ENCODE measurements at places on chromosomes 2 and 18.
A peak's percentile ranks its signal among the peaks of the same experiment; 100 is the strongest.

DNA sequence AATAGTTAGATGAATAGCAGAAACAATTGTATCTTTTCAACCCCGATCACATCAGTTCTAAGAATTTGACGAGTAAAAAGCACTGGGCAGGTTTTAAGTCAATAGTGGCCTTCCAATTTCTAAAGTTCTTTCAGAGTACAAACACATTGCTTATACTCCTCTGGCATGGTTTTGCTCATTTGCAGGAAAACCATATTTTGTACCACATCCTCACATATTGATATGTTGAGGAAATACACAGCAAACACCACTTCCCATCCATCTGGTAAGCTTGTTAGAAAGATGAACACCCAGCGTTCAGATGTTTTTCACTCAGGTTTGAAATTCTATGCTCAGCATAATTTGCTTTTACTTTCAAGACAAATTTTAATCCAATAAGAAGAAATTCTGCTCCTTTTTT is 344.6 kb upstream of the ACVR2A start:
- DNase-seq = no peak

GRCh38 chr2:80459028-80459427 is 154.5 kb upstream of the LRRTM1 start:
- no peak for DNase-seq

DNA sequence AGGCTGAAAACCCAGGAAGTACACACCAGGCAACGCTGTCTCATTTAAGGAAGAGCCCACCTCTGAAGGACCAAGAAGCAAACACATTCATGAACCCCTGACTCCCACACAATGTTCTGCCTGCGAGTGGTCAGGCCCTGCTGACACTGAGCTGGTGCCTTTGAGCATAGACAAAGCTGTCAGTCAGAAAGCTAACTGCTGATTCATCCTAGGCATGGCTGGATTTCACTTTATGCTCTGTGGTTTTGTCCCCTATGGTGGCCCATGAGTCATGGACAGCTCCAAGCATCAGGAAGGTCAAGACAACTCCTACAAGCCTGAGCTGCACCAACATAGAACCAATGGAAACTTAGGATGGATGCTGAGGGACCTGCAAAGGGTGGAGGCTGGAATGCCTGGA is 78.9 kb downstream of the UXS1 start:
- no peak for DNase-seq

- no peak for DNase-seq
These were observed 14.7 kb downstream of the PCARE start for GRCh38 chr2:29059624-29060023.

DNA sequence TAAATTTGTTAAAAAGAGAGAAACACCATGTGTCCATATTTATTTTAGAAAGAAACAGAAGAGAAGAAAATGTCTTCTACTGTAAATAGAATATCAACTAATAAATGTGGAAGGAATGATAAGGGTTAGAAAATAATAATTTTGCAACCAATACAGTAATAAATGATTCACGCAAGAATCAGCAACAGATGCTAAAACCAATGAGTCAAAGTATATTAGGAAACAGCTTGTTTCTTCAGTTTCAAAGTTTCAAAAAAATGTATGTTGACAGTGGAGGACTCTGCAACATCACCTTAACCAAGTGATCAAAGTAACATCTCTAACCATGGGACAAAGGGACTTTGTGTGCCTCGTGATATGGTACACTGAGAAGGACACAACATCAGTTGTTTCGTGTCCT is 147.0 kb downstream of the TWIST2 start:
- no peak for DNase-seq

DNA sequence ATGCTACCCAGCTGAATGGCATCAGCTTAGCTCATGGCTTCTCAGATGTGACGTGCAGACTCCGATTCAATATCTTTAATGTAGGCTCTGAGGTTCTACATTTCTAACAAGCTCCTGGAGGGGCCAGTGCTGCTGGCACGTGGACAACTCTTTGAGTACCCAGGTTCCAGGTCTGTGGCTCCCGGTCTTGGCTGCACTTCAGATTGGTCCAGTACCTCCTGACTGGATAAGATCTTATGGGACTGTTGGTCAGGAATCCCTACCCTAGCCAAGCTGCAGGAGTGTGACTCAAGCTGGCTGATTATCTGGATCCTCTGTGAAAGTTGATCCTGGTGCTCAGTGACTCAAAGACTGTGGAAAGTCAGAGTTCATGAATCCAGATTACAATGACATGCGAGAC is 222.1 kb downstream of the ANKRD30B start:
- no peak for DNase-seq

- no peak for DNase-seq
These were observed 22.6 kb upstream of the DYTN start for GRCh38 chr2:206740800-206741199.

DNA sequence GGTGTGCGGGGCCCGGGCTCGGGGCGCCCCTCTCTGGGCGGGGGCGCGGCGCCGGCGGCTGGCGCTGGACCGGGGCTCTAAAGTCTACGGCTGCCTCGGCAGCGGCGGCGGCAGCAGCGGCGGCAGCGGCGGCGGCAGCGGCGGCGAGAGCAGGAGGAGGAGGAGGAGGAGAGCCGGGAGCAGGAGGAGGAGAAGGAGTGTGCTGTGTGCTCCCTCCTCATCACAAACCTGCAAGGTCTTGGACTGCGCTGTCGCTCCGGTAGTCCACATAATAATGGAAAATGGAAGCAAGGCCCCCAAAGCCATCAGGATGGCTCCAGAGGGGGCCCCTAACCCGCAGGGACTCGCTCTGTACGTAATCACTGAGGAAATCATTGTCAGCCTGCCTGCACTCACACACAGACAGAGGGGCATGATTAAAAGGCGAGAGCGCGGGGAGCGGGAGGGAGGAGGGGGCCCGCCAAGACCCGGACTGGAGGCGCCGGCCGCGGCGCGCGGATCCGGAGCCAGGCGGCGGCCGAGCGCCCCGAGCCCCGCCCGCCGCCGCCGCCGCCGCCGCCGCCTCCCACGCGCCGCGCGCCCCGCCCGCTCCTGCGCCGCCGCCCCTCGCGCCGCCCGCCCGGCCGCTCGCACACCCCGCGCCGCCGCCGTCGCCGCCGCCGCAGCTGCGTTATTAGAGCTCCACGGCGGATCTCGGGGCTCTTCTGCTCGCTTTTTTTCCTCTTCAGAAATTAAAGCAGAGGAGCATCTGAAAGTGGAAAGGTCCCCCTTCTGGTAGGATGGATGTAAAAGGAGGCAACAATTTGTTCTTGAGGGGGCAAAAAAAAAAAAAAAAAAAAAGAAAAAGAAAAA is at the start of gene ZNF521:
Gene ZNF521, minus strand, starts transcription at position 390 of the 852 bp plus-strand sequence. CDS start 1,220 bp downstream, outside the sequence.
- DNase-seq = peak; percentile 72

- DNase-seq = no peak
These were observed 8.2 kb downstream of the DCC start for GRCh38 chr18:52348209-52348608.

- DNase-seq = no peak
These were observed 15.4 kb downstream of the GDF7 start for GRCh38 chr2:20682167-20682920.

DNA sequence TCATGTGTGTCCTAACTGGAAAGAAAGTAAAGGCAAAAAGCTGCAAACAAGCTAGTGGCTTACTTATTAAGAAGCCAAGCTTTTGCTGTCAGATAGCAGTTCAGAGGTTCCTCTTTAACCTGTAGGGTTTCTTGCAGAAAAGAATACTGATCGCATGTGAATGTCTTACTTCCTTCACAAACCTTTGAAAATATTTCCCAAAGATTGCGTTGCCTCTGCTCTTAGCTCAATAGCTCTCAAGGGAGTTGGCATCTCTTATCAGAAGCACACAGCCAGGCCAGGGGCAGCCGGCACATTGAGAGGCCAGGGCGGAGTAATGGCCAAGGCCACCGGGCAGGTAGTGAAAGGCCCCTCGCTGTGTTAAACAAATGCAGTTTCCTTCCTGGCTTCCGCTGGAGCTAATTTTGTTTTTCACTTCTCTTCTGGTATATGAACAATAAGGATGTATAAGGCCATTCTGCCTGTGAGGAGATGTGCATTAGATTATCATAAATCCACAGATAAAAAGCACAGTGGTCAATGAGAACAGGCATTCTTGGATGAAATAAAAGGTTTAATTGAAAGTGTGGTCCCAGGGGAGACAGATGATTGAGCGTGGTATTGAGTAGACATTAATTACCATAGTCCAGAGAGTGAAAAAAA is 542.4 kb upstream of the NRP2 start:
- DNase-seq = no peak

DNA sequence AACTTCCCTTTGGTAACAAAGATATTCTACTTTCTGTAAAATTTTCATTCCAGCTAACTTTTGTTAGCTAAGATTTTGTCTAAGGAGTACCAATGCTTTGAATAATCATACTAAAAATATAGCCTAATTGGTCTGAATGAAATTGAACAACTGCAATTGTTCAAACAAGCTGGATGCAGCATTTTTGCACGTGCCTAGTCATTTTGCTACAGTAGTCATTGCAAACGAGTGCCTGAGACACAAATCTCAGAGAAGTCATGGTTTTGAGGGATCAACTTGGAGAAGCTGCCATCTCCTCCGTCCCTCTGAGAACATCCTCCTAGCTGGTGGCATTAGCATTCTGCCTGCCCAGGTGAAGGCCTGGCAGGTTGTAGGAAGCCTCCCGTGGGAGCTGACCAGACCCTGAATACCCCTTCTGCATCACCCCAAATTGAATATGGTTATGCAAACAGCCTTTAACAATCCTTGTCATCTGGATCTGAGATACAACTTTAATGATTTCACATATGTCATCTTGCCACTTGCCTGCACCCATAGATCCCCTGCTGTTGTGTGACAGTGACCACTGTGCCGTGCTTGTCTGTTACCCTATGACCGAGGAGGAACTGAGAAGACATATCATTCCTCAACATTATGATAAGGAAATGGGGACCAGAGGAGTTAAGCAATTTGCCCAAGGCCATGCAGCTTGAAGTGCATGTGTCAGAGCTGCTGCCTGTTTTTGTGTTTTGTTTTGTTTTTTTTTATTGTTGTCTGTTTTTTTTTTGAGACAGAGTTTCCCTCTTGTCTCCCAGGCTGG is 29.1 kb upstream of the MGAT4A start:
- no peak for DNase-seq

DNA sequence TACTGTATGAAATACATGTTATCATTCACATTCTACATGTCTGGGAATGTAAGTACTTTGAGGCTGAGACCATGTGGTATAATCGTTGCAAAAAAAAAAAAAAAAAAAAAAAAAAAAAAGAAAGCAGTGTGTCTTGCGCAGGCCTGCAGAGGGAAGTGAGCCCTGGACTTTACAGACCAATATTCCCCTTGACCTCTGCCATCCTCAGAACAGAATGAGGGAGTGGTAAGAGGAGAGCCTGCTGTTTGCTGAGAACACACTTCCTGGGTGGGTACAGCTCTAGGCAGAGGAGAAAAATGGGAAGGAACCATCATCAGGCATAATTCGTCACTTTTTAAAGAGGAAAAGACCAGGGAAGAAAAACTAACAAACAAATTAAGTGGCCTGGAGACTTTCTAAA is 28.8 kb upstream of the TBC1D8 start:
- no peak for DNase-seq
